ENCODE measurements at places on chromosomes 7 and 10. TPM values are rescaled to one million over a fixed set of nuclear protein-coding genes. Genes with fewer than 3 reads are reported as not detected.

Gene C7orf33
- not detected for total RNA-seq

Gene CTNNA3
- 0.03 TPM for total RNA-seq

Gene SPOCK2
- total RNA-seq: 0.69 TPM

Gene CTAGE4
- total RNA-seq: 0.36 TPM

Gene TRA2A
- total RNA-seq: 24.2 TPM

Gene MRC1
- under 0.01 TPM for total RNA-seq

Gene ADAMTS14
- 2.5 TPM for total RNA-seq
